ENCODE measurements at places on chromosomes 1 and 21.

- no peak for DNase-seq
These were observed 3.0 kb upstream of the ACKR1 start for GRCh38 chr1:159201642-159202041.

GRCh38 chr1:12546771-12547585, 71.0 kb downstream of the DHRS3 start:
- no peak for DNase-seq

- DNase-seq = no peak
These were observed 95.9 kb downstream of the PLD5 start for GRCh38 chr1:242428399-242429190.

GRCh38 chr1:205633421-205633976, 1.7 kb upstream of the ELK4 start:
- DNase-seq = no peak

GRCh38 chr1:52738893-52739292, 12.6 kb downstream of the ZYG11B start:
- DNase-seq = peak; percentile 10

DNA sequence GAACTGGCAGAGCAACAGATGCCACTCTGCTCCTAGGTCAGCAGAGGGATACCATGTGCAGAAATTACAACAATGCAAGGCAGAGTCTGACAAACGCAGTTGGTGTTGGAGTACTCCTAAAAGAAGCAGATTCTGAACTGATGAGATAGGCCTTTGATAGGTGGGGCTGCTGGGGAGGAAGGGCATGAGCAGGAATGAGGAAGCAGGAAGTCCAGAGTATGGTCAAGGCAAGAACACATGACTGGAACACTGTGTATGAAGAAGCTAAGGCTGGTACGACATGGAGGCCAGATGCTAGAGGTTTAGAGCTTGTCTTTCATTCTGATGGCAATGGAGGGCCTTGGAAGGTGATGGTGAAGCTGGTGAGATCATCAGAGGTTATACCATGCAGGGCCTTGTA, 11.5 kb upstream of the THRAP3 start:
- no peak for DNase-seq

GRCh38 chr1:166017395-166017794, 149.4 kb downstream of the FAM78B start:
- DNase-seq = peak; percentile 5

DNA sequence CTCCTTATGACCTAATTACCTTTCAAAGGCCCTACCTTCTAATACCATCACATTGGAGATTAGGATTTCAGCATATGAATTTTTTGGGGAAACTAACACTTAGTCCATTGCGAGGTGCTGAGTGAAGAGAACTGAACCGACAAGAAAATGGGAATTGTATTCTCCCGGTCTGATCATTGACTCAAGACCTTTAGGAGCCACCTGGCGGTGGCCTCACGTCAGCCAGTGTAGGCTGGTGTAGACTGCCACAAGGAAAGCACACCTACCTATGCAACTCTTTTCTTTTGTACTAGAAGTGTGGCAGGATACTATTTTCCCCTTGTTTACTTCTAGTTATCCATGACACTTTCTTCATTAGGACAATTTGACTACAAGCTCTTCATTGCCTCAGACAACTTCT, 333.5 kb upstream of the B3GALT2 start:
- no peak for DNase-seq

- DNase-seq = no peak
These were observed 140.1 kb upstream of the NRIP1 start for GRCh38 chr21:15204970-15205286.

DNA sequence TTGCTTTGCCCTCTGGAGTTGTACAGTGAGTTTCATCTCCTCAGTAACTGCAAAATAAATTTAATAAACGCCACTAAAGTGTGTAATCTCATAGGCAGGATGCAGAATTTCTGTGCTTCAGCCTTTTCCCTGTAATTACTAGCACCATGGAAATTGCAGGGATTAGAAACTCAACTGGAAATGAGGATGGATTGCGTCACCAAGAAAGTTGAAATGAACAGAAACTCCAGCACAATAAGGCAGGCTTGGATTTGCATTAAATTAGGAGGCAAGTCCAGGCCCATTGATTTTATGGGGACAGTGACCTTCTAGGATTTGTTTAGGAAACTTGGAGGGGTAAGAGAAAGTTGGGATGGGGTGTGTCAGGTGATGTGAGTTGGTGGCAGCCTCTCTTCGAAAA, 197.5 kb downstream of the PTPRU start:
- DNase-seq = no peak

DNA sequence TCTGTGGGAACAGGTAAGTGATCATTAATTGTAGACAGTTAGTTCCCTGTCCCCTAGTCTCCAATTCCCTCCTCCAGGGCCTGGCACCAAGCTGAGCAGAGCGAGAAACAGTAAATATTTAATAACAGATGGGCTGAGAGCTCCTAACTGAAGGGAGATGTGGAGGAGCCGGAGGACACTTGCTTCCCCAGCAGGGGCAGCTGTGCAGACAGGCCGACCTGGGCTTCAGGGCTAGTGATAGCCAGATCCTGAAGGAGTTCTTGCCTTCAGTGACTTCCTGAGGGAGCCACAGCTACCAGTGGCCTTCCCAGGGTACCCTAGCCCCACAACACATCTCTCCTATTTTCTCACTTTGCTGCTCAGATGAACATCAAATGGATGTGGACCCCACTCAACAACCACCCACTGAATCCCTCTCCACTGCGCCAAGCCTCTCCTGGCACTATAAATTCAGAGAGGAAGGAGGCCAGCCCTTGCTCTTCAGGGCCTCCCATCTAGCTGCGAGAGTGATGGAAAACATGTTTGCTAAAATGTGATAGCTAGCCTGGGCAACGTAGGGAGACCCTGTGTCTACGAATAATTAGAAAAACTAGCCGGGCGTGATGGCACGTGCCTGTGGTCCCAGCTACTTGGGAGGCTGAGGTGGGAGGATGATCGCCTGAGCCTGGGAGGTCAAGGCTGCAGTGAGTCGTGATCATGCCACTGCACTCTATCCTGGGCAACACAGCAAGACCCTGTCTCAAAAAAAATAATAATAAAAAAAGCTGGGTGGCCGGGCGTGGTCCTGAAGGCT, 26.9 kb upstream of the SYNC start:
- no peak for DNase-seq

- DNase-seq = no peak
These were observed 18.7 kb downstream of the DUSP10 start for GRCh38 chr1:221723018-221723847.

- no peak for DNase-seq
These were observed 4.5 kb downstream of the CTRC start for GRCh38 chr1:15442759-15443158.

- no peak for DNase-seq
These were observed 70.1 kb upstream of the ARHGEF16 start for GRCh38 chr1:3384407-3384806.

DNA sequence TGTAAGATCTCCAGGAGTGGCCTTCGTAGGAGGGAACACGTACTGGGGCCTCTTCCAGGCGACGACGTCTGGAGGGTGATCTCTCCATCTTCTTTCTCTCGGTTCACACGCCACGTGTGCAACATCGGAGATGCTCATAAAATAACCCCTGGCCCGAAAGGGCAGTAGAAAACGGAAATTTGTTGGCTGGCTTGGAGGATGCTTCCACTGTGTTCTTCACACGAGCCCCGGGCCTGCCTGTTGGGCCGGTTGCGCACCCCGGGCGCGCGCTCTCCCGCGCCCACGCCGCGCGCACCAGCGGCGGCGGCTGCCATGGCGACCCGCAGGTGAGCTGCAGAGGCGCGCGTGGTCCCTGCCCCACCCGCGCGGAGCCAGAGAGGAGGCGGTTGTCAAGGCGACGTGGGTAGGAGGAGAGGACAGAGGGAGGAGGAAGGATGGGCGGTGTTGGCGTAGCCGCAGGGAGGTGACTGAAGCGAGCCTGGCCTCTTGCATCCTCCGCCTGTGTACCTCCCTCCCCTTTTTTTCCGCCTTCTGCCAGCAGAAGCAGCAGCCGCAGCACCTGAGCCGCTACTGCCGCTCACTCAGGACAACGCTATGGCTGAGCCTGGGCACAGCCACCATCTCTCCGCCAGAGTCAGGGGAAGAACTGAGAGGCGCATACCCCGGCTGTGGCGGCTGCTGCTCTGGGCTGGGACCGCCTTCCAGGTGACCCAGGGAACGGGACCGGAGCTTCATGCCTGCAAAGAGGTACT, at the start of gene ELAPOR1:
ELAPOR1 (plus strand) TSS at position 526 of the 752 bp plus-strand sequence; CDS start at position 595, 69 bp downstream.
- peak; percentile 52 for DNase-seq

GRCh38 chr1:241551759-241552638, 19.8 kb downstream of the KMO start:
- no peak for DNase-seq

- no peak for DNase-seq
These were observed 428.4 kb upstream of the B3GALT2 start for GRCh38 chr1:193614817-193615216.

GRCh38 chr1:112488141-112488540, 20.6 kb upstream of the WNT2B start:
- no peak for DNase-seq

DNA sequence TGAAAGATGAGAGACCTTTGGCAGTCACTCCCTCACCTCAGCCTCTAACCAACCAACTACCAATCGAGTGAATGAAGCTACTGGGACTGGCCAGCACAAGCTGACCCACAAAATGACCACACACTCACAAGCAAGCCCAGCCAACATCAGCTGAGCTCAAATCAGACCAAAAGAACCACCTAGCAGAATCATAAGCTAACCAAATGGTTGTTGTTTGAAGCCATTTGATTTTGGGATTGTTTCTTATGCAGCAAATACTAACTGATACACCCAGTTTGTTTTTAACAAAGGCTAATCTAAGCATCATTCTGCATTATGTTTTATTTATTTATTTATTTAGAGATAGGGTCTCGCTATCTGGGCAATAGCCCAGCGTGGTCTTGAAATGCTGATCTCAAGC, 310.4 kb downstream of the SETD4 start:
- DNase-seq = no peak

GRCh38 chr1:31985430-31985829, 28.2 kb upstream of the KHDRBS1 start:
- DNase-seq = no peak

DNA sequence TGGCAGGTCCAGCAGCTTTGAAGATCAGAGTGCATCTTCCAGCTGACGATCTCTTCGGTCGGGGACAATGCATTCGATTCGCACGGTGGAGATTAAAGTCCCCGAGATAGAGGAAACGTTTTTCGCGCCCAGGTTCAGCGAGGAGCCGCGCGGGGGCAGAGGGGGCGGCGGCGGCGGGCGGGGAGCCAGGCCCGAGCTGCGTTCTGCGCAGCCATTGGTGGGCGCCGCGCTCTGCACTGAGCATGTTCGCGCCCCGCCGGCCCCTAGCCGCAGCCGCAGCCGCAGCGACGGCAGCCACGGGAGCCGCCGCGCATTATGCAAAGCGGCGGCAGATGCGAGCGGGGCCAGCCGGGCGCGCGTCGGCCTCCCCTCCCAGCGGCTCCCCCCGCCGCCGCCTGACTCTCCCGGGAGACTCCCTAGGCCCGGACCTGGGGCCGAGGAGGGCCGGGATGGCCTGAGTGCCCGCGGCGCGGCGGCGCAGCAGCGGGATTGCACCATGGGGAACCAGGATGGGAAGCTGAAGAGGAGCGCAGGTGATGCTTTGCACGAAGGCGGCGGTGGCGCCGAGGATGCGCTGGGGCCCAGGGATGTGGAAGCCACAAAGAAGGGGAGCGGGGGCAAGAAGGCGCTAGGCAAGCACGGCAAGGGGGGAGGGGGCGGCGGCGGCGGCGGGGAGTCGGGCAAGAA, at the start of gene FMN2:
FMN2 (plus strand) TSS at position 270 of the 687 bp plus-strand sequence; CDS start at position 497, 227 bp downstream.
- DNase-seq = peak; percentile 81

DNA sequence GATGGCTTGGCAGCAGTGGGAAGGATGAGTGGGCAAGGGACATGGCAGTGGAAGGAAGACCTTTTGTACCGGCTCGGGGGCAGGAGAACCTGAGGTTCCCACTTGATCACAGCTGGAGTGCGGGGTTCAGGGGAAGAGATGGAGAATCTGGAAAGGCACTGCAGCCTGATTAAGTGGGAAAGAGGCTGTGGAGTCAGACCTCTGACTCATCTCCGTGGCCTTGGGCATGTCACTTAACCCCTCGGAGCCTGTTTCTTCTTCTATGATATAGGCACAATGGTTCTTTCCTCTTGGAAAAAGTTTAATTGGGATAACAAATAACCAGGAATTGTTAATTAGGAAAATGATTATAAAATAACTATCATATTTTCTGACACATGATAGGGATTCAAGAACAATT, 13.1 kb upstream of the TMEM61 start:
- DNase-seq = no peak

- DNase-seq = no peak
These were observed 101.8 kb downstream of the PTGS2 start for GRCh38 chr1:186578325-186579016.

GRCh38 chr1:11431941-11432507, 46.9 kb upstream of the DISP3 start:
- DNase-seq = no peak

GRCh38 chr1:221723848-221724236, 18.0 kb downstream of the DUSP10 start:
- DNase-seq = no peak

- DNase-seq = no peak
These were observed 487.3 kb upstream of the ADAMTS5 start for GRCh38 chr21:27454234-27454633.

- no peak for DNase-seq
These were observed 86.4 kb downstream of the DDAH1 start for GRCh38 chr1:85378534-85378933.

GRCh38 chr1:23449306-23449705, 24.8 kb upstream of the TCEA3 start:
- DNase-seq = no peak

- DNase-seq = no peak
These were observed 19.5 kb downstream of the PADI2 start for GRCh38 chr1:17099616-17100340.

DNA sequence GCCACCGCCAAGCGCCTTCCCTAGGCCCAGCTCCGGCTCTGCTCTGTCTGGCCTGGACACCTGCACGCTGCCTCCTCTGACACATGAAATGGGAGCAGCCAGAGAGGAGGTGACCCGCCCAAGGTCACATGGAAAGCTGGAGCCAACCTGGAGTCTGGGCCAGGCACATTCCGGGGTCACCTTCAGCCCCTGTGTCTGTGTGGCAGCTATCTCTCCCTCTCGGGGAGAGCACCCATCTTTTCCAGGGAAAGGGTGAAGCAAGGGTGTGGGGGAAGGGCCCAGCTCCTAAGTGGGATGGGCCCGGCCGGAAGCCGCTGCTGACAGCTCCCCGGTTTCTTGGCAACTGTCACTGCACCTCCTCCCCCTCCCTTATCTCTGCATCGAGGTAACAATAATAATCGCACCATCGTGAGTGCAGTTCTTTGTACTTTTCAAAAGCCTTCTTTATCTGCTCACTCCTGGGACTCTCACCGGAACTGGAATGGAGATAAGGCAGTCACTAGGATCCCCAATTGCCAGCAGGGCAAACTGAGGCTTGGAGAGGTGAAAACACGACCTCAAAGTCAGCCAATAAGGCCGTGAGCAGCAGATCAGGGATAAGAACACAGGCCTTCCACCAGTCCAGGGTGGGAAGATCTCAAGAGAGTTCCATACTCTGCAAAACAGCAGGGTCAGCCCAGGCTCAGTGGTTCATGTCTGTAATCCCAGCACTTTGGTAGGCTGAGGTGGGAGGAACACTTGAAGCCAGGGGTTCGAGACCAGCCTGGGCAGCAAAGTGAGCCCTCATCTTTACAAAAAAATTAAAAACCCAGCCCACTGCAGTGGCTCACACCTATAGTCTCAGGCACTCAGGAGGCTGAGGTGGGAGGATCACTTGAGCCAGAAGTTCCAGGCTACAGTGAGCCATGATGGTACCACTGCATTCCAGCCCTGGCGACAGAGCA, 36.9 kb downstream of the RAP1GAP start:
- DNase-seq = no peak

All from nephron progenitor cell (in vitro differentiated cells).